ENCODE measurements at places on chromosomes 4 and X.

DNA sequence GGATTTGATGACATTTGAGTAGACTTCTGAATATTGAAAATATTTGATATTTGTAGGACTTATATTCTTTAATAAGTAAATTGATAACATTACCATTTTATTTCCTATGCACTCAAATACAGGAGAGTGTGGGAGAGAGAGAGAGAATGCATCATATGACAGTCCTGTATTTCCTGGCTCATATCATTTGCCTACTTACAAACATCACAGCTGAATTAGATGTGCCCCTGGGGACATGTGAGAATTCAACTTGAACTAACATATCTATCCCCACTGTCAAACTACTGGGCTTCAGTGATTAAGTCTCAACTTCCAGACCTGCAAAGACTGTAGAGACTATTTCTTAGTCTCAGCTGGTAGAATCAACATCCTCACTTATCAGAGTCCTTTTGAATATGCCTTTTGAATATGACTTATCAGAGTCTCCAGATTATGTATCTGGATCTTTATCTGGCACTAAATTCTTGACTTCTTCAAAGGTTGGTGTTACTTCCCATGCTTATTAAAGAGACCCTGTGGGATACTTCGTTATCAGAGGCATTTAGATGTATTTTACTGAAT, 75.5 kb downstream of the PABPC4L start:
- DNase-seq: no peak

DNA sequence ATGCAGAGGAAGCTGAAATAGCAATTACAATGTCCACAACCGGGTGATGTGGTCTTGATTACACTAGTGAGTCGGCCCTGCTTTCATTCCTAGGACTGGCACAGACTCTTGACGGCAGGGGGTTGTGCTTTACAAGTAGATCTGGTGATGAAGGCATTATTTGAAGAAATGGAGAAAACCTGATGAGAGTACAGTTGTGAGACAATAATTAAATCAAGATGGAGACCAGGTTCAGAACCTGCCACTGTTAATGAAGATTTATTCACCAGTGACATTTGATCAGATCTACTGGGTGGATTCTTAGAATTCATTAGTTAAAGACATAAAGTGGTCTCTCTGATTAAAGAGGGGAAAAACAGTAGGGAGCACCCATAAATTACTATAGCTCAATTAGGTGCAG, 747.2 kb downstream of the STPG2 start:
- DNase-seq: no peak

DNA sequence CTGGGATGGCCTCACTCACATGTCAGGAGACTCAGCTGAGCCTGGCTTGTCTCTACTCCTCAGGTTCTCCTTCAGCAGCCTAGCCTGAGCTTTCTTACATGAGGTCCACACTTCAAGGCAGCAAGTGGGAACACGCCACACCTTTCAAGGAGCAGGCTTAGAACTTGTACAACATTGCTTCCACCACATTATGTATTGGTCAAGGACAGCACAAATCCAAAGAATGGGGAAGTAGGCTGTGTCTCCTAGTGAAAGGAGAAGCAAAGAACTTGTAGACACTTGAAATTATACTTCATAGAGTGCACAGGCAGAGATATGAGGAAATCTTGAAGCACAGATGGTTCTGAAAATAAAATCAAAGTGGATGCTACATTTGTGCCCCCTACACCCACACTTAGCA, 120.9 kb upstream of the NOCT start:
- no peak for DNase-seq

DNA sequence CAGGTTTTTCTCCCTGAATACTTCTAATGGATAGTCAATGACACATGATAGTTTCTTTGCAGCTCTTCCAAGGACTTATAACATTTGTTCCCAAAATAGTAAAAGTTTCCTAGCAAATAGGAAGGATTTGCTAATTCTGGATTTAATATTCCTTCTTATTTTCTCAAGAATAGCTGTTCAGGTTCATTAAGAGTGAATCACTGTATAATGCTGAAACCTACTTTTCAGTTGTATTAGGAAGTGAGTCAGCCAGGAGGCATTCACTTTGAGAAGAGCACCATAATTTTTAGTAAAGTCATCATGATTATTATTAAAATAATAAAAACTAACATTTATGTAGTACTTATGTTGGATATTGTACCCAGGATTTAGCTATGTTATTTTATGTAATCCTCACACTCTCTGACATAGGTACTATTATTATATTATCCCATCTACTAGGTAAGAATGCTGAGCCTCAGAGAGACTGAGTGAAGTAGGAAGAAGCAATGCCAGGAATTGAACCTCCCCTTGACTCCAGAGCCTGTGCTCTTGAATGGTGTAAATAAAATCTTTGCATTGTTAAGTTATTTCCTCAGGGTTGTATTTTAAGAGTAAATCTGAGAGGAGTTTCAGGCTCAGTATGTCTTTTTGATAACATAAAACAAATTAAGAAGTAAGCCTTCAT, 114.8 kb downstream of the REELD1 start:
- DNase-seq: no peak

DNA sequence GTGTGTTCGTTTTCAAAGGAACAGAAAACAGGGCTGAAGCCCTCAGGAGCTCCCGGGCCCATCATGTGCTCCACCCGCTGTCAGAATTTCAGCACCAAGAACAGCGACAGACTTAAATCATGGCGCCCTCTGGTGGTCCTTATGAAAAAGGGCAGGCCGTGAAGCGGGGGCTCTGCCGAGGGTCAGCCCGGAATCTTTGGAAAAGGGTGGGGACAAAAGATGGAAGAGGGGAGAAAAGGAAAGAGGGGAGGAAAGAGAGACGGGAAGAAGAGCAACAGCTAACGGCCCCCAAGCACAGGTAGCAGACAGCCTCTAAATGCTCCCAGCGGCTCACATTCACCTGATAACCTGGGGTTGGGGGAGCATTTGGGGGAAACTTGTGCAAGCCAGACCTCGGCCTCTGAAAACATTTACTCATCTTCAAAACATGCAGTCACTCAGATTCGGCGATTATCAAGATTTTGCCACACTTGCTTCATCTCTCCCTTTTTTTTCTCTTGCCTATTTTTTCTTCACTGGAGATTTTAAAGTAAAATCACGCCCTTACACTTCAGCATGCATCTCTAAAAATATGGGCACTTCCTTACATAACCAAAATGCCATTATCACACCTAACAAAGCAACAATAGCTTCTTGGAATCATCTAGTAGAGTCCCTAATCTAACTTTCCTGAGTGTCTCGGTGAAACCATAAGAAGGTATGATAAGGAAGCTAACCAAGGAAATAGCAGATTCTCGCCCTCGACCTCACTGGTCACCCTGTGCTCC, 28.1 kb upstream of the MAN2B2 start:
- peak; percentile 2 for DNase-seq

DNA sequence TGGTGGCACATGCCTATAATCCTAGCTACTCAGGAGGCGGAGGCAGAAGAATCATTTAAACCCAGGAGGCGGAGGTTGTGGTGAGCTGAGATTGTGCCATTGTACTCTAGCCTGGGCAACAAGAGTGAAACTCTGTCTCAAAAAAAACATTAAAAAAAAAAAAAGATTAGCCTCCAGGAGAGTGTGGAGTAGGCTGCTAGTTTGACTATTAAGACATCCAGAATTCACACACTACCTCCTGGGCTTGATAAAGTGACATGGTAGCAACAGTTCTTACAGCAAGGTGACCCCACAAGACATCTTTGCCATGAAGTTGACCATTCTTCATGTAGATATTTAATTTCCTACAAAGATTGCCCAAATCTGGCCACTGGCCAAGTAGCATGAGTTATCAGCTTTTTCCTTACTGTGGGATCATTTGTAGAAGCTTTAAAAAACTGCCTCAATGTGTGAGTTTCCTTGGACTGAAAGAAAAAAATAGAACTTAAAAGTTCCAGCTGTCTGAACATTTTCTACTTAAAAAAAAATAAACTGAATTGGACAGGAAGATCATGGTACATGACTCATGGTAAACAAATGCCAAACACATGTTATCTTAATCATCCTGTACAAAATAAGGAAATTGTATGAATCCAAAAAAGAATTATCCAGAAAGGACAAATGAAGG, 35.3 kb upstream of the SPRY1 start:
- DNase-seq: no peak

GRCh38 chrX:40474645-40475044, 106.1 kb upstream of the ATP6AP2 start:
- DNase-seq: no peak

- DNase-seq: no peak
Observed at GRCh38 chrX:15860921-15861320, 6.3 kb upstream of the AP1S2 start.

- DNase-seq: no peak
Observed at GRCh38 chr4:2849267-2850152, 5.9 kb downstream of the ADD1 start.

- DNase-seq: no peak
Observed at GRCh38 chr4:181018913-181019312, 1224.3 kb upstream of the TENM3 start.

GRCh38 chr4:182805321-182805720, 111.9 kb downstream of the DCTD start:
- DNase-seq: no peak

DNA sequence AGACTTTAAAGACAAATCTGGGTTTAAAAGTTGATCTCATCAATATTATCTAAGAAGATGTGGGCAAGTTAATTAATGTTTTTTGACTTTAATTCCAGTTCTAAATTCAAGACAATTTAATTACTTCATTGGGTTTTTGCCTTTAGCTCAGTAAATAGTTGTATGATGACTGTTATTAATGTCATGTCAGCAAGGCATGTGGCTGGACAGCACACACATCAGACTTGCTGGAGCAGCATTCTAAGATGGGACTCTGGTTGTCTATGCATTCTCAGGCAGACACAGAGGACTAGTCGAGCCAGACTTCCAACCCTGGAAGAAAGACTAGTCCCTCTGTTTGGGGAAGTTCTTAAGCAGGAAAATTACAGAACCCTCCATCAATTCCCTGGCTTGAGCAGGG, 180.7 kb upstream of the GK2 start:
- no peak for DNase-seq

DNA sequence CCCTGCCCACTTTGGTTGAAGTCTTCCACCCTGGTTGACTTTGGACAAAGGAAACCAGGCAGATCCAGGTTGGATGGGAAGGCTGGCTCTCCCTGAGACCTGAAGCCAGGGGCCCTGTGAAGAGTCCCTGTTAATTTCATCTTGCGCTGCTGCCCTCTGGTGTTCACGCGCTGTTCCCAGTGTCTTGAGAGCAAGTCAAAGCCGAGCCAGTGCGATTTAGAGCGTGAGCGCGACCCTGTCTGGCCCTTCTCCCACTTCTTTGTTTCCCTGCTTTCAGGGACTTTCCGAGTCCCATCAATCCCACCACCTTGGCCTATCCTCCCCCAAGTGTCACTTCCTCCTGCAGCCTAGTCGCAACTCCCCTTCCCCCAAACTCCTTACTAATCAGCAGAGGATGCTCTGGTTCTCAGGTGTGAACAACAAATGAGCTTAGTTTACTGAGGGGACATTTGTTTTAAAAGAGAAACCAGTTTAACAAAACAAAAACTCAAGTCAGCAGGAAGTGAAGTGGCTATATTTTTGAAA, 25.8 kb upstream of the CHRNA9 start:
- DNase-seq: peak; percentile 75

DNA sequence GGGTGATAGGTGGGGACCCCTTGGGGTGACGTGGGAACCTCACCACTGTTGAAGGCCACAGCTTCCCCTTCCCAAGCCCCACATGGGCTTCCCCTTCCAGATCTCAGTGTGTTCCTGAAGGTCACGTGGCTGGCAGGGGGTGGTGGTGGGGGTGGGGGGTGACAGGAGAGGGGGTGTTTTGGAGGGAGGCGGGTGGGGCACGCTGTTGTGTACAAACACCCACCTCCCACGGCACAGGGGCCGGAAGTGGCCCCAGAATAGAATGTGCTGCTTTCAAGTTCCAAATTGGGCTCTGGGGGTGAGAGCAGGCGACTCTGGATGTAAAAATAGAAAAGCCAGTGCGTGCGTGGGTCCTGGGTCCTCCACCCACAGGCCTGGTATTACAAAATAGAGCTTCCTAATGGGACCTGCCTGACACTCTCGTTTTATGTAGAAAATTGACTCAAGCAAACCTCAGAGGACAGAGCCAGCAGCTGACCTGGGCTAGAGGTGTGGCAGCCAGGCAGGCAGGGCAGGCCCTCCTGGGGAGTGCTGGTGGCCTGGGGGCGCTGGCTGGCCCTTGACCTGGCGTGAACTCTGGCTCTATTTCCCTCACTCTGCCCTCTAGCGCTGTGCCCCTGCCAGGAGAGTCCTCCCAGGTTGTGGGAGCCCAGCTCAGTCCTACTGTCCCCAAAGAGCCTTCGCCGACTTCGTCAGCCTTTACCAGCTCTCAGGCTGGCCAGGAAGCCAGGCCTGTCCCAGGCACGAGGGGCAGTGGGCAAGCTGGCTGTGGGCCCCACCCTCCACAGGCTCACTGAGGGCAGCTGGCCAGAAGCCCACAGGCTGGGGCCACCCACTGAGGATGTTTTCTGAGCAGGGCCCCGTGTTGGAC, 5.4 kb upstream of the SH3BP2 start:
- no peak for DNase-seq

DNA sequence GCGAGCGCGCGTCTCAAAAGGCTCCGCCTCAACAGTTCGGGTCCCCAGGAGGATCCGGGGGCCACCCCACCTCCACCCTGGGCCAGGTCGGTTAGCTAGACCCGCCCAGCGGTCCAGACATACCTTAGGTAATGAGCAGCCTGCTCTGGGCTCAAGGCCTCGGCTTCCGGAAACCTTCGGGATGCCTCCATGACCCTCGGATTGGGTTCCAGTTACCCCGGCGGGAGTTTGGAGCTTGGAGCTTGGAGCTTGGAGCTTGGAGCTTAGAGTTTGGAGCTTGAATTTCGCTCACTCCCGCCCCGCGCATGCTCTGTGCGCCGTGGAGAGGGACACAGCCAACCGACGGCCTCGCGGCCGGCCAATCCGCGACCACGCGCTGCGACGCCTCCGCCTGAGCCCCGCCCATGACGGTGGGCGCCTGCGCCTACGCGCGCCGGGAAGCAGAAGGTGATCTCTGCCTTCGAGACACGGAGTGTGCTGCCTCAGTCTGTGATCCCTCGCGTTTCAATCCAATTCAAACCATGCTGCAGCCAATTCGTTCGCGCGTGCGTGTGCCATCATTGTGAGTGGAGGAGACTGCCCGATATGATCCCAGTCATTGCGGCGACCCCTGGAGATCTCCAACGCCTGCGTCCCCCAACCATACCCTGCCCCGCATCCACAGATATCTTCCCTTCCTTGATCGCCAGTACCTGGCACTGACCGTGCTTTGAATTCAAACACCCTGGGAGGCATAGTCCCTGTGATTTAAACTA, at the start of gene ERCC6L:
TSS of gene ERCC6L (minus strand) at position 307 of the 755 bp plus-strand sequence. CDS start at position 191, 116 bp downstream.
- peak; percentile 66 for DNase-seq

DNA sequence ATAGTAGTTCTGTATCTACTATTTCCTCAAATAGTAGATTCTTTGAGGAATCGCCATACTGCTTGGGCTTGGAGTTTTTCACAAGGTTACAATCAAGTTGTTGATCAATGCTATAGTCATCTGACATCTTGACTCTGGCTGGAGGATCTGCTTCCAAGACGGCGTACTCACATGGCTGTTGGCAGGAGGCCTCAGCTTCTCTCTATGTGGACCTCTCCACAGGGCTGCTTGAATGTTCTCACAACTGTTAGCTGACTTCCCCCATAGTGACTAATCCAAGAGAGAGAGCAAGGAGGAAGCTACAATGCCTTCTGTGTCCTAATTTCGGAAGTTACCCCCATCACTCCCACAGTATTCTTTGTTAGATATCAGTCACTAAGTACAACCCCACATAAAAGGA, 10.3 kb downstream of the EGFL6 start:
- no peak for DNase-seq
